ENCODE measurements at places on chromosomes 5 and 9.

DNA sequence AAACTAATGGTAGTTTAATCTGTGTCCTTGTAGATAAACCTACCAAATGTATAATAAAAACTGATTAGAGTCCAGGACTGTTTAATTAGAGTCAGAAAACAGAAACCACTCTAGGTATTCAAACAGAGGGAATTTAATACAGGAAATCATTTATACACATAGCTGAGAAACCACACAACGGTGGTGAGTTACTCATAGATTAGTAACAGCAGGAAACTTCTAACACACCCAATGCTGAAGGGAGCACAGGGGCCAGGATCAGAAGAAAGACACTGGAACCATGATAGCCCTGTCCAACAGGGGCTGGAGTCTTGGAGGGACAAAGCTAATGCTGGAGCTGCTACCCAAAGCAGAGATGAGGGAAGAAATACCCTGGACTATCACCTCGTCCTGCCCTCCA is 321.0 kb downstream of the ACTL7B start:
- DNase-seq = no peak

DNA sequence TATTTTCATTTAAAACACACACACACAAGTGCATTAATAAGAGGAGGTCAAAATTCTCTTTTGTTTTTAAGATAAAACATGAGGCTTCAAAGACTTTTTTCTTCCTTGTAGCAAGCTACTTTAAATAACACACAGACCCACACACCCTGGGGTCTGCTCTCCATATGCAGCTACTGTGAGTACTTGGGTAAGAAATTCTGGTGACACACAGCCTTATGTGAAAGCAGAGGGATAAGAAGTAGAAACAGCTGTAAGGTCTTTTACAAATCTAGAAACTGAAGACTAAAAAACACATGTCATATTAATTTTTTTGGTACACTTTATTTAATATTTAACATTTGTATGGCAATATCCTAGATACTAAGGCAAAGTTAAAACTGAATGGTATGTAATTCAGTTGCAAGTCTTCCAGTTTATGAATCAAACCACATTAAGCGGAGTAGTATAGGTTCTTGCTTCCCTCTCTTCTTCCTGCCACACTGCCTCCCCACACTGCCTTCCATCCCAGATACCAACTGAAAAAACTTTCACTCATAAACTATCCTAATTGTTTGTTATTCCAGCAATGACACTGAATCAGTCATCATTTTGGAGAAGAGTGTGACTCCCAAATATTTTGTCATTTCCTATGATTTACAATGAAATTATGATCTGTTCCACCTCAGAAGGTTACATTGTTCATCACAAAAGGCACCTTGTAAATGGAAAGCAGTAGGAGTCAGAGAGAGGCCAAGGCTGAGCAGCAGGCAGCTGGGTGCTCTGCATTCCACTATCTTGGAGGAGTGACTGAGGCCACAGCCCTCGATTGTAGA is 92.0 kb downstream of the PLCXD3 start:
- no peak for DNase-seq

- DNase-seq = no peak
Observed at GRCh38 chr9:37343724-37344123, 78.8 kb upstream of the GRHPR start.

DNA sequence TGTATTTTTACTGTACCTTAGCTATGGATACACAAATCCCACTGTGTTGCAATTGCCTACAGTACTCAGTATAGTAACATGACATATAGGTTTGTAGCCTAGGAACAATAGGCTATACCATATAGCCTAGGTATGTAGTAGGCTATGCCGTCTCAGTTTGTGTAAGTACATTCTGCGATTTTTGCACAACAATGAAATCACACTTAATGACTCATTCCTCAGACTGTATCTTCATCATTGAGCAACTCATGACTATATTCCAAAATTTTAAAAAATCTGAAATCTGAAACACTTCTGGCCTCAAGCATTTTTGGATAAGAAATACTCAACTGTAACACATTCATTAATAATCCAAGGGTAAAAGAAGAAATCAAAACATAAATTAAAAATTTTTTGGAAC is 666.8 kb upstream of the GRAMD2B start:
- DNase-seq = no peak

DNA sequence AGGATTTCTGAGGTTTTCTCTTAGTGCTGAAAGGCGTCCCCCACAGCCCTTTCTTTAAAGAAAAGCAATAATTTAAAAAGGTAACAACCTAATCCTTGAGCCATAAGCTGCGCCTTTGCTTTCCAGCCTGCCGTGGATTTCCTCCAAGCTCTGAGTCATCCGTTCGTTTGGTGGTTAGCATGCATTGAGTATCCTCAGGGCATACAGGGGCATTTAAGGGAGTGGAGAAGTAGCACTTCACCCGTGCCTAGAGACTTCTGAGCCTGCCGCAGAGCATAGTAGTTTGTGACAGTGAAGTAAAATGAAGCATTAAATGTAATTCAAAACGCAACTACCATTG is 892 bp upstream of the TNC start:
- peak; percentile 11 for DNase-seq

- no peak for DNase-seq
Observed at GRCh38 chr5:133233616-133234015, 181.8 kb downstream of the HSPA4 start.

- DNase-seq = no peak
Observed at GRCh38 chr5:174798551-174798951, 74.2 kb downstream of the MSX2 start.

- DNase-seq = no peak
Observed at GRCh38 chr9:26813247-26813646, 79.4 kb downstream of the CAAP1 start.

DNA sequence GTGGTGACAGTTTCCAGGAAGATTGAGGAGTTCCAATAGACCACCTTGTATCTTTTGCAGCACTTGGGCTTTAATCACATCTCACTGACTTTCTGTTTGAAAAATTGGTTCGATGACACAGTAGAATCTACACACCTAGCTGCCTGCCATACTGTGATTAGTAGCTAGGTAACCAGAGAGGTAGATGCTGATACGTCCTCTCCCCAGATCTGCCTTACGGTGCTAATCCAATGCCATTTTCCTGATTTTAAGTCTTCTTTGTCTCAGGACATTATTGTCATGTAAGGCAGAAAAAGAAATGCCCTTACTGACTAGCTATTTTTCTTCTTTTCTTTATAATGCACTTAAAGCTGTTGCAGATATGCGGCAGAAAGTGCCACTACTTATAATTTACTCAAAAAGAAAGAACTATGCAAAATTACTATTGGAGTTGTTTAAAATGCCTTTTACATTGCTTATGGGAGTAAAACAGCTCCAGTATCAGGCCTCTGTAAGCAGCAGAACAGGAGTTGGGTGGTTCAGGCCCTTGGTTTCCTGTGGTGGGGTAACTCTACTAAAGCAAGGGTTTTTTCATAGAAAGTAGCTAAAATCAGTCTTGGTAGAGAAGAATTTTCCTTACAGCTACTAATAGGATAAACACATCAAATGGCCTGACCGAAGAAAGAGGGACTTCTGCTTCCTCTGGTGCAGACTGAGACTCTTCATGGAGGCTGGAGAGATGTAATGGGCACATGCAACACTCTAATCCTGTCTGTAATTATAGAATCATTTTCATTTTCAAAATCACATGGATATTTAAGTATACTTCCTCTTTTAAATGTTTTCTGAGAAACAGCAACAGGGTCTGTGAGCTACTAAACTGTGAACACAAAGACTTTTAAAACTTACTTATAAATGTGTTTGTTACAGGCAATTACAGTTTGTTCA is 177.2 kb downstream of the MAPKAP1 start:
- DNase-seq = no peak

- no peak for DNase-seq
Observed at GRCh38 chr5:139137697-139138096, 60.5 kb downstream of the SIL1 start.

- no peak for DNase-seq
Observed at GRCh38 chr5:33894566-33894965, 2.8 kb upstream of the ADAMTS12 start.

- peak; percentile 94 for DNase-seq
Observed at GRCh38 chr9:129597355-129598088, 23.4 kb downstream of the C9orf50 start.

DNA sequence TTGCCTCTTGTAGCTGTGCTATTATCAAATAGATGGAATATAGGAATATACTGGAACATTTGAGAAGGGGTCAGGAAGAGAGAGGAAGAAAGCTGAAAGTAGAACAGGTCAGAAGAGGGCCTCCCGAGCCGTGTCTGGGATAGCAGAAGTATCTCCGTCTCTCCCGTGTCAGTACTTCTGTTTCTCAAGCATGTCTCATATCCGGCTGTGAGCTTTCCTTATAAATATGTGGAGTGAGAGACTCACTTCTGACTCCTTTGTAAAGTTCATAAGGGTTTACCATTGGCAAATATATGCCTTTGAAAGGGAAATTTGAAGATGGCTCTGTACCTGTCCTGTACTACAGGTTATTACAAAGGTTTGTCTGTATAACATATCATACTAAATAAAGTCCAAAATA is 50.3 kb downstream of the MOCS2 start:
- no peak for DNase-seq

DNA sequence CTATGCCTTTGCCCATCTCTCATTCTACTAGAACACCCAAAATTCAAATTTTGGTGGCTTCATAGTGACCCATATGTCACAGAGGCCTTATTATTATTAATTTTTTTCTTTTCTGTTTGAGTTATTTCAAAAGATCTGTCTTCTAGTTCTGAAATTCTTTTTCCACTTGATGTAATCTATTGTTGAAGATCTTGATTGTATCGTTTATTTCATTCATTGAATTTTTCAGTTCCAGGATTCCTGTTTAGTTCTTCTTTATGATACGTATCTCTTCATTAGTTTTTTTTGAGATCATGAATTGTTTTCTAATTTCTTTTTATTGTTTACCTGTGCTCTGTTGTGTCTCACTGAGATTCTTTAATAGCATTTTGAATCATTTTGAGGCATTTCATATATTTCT is 24.6 kb upstream of the APBA1 start:
- no peak for DNase-seq

GRCh38 chr5:165152058-165152457 is 1646.6 kb downstream of the MAT2B start:
- DNase-seq = no peak

DNA sequence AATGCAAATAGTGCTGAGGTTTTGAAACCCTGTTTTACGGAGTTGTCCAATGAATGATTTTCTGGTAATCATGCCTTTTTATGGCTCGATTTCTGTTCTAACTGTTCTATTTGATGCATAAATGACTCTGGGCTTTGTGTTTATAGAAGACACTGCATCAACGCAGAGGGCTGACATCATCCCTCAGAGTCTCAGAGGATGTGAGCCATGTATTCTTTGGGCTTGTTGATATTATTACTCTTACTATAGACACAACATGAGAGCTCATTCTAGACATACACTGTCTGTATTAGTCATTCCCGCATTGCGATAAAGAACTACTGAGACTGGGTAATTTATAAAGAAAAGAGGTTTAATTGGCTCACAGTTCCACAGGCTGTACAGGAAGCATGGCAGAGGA is 31.6 kb downstream of the CDH6 start:
- DNase-seq = no peak

DNA sequence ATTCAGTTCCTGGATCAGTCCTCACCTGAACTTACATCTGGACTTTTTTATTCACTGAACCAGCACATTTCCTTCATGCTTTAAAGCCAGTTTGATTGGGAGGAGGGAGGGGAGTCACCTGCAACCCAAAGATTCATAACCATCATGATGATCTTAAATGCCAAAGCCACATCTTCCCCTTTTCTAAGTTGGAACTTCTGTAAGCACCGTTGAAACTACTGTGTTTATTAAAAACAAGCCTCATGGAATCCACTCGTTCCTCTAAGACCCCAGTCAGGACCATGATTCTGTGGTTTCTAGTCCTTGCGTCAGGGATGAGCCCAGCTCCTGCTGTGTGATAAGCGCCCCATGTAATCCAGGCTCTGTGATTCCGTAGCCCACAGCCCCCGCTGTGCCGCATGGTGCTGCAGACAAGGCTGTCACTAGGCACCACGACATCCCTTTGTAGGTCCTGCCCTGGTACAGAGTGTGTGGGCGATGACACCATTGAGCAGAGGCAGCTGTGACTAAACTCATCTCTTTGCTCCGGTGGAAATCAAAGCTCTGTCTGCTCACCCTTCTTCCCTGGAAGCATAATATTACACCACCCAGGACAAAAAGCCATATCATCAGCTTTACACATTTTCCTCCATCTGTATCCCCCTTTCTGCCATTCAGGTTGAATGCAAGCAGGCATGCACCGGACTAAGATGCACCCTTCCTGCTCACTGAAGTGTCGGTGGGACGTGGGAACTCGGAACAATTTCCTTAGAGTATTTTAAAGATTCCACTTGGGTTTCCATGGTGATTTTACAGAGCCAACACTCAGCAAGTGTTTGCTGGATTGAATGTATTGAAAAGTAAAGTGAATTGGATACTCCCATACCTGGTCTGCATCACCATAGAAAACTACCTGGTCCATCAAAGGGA is 132.0 kb upstream of the FSTL4 start:
- DNase-seq = no peak

- no peak for DNase-seq
Observed at GRCh38 chr5:126746290-126746689, 30.6 kb upstream of the LMNB1 start.

DNA sequence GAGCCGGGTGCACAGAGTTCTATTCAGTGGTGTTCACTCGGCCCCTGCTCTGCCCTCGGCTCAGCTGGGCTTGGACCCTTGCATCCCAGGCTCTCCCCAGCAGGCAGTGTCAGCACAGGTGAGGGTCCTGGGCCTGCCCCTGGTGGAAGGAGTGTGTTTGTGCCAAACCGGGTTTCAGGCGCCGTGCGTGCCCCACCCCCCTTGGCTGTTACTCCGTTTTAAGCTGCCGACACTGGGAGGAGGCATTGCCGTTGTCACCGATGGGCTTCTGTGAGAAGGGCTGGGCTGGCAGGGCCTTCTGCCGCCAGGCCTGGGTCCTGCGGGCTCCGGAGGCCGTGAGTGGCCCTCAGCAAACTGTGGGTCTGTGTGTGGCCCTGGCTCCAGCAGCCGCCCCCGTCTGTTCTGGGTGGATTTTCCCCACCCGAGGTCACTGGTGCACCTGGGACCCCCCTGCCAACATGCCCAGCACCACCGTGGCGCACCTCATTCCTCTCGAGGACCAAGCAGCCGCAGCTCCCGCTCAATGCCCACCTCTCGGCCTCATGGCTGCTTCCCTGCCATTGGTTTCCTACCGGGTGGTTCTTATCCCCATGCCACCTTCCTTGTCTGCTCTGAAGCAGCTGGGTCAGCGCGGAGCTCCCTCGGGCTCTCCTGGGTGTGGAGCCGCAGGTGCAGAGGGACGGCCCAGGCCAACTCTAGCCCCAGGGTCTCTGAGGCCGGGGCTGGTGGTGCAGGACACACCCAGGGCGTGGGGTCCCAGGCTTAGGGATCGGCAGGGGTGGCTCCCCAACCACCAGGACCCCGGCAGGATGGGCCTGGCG is 44.3 kb upstream of the EXOC3 start:
- no peak for DNase-seq

GRCh38 chr5:3925022-3925421 is 329.4 kb downstream of the IRX1 start:
- no peak for DNase-seq

- DNase-seq = no peak
Observed at GRCh38 chr5:83256091-83256780, 178.9 kb downstream of the XRCC4 start.

- no peak for DNase-seq
Observed at GRCh38 chr9:124242331-124243194, 15.2 kb upstream of the NEK6 start.
